ENCODE measurements at places on chromosomes 4 and X. TPM values are rescaled to one million over a fixed set of nuclear protein-coding genes. Genes with fewer than 3 reads are reported as not detected.
A peak's percentile ranks its signal among the peaks of the same experiment; 100 is the strongest.

DNA sequence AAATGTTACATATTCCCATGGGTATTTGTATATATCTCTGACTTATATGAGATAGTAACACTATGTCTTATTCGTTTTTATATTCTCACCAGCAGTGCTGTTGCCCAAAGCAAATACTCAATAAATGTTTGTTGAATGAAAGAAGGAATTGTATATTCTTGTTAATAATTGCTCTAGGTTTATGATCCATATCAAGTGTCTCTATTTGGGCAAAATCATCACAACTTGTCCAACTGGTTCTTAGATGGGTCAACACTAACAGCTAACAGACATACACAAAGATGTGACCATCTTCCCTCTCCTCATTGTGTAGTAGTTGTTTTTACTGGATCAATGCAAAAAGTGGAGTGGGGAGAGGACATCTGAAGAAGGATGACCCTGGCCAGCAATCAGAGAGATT is 6.6 kb upstream of the APLN start:
- H3K36me3 ChIP-seq = no peaks in the 10 kb centered on the region
- H3K4me3 ChIP-seq = no peak overlapping the region
- no peaks in the 10 kb centered on the region for H3K27me3 ChIP-seq
- DNase-seq = no peak

DNA sequence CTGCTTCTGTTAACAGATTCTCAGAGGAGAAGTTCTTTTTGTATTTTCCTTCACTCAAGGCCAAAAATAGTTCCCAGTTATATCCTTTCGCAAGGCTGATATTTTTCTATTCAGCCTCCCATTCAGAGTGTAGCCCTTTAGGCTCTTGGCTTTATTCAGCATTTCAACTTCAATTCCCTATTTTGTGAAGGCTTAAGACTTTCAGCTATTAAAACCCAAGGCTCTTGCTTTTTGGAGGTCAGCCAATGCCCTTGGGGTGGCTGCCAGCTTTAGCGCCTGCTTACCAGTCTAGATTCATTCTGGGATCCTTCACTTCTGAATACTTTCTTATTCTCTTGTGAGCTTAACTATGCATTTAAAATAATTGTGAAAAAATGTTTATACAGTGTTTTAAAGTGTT is 57.3 kb upstream of the ADGRA3 start:
- H3K27me3 ChIP-seq = no peaks in the 10 kb centered on the region
- H3K4me3 ChIP-seq = no peak overlapping the region
- H3K27ac ChIP-seq = no peak overlapping the region
- H3K4me1 ChIP-seq = no peaks in the 10 kb centered on the region

GRCh38 chrX:57528670-57529255 is 63.0 kb upstream of the ZXDB start:
- DNase-seq = no peak
- no peak overlapping the region for H3K4me3 ChIP-seq
- no peaks in the 10 kb centered on the region for H3K4me1 ChIP-seq
- H3K36me3 ChIP-seq = no peaks in the 10 kb centered on the region

DNA sequence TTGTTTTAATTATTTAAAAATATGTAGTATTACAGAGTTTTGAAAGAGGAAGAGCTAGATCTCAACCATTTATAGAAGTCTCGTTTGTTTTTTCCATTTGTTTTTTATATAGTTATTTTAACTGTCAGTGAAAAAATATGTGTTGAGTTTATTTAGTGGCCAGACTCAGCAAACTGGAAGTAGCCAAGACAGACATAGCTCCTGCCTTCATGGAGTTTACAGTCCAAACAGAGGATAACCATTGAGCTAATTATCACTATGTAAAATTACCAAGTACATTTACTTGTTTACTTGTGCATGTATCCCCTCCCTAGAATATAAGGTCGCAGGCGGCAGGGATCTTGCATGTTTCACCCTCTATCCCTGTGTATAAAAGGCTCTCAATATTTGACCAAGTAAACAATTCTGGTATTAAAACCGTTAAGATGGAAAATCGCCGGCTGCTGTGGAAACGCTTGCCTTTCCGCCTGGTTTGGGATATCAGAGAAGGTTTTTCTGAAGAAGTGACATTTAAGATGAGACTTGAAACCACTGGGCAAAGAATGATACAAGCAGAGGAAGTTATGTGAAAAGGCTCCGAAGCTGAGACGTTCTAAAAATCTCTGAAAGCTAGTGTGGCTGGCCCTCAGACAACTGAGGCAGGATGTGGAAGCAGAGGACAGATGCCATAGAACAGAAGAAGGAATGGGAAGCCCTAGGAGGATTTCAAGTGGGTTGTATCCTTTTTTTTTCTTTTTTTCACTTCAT is 1.3 kb upstream of the CCNI start:
- peak overlapping the region; percentile 99 for H3K27ac ChIP-seq
- H3K4me1 ChIP-seq = peaks cover 15% of the 10 kb centered on the region
- H3K27me3 ChIP-seq = no peaks in the 10 kb centered on the region
- DNase-seq = no peak

DNA sequence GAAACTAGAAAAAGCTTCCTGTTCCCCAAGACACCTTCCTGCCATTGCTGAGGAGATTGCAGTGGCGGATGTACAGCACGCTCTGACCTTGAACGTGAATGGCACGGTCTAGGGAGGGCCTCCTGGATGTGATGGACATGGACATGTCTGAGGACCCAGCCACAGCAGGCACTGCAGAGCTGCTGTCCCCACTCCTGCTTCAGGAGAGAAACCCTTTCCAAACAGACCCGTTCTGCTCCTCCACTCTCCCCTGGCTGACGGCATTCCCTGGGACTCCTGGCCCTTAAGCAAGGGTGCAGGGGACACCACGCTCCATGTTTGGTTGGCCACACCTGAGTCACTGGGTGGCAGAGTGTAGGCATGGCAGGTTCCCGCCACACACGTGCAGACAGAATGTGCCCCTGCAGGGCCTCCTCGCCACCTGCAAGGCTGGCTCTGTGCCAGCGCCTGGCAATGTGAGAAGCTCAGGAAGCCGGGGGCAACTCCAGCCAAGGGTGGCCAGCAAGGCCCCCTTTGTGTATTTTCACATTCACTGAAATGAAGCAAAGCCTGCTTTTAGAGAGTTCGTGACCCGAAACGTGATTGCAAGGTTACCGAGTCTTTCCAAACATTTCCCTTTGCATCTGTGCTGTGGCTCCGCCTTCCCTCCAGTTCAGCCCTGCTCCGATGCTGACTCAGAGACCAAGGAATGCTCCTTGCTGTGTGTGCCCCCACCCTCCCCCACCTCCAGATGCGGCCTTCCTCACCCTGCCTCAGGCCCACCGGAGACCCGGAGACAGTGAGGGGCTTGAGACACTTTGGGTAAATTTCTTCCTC is 46.1 kb downstream of the HTRA3 start:
- H3K27me3 ChIP-seq = no peaks in the 10 kb centered on the region
- no peak overlapping the region for H3K27ac ChIP-seq
- peak; percentile 81 for DNase-seq
- H3K4me3 ChIP-seq = no peak overlapping the region

DNA sequence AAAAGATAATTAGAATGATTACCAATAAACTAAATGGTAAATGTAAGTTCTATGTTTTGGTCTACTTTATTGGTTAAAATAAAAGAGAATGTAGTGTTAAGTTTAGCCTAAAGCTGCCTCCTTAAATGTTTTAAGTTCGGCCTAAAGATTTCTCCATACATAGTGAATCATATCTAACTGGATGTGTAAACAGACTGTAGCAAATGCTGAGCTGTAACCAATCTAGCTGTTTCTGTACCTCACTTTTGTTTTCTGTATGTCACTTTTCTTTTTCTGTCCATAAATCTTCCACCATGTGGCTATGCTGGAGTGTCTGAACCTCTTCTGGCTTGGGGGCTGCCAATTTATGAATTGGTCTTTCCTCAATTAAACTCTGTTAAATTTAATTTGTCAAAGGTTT is 121.2 kb downstream of the TBCK start:
- H3K4me3 ChIP-seq = no peak overlapping the region
- H3K4me1 ChIP-seq = no peaks in the 10 kb centered on the region
- no peak for DNase-seq
- peaks cover 13% of the 10 kb centered on the region for H3K36me3 ChIP-seq

GRCh38 chr4:73705056-73705432 is 35.3 kb upstream of the CXCL8 start:
- no peak for DNase-seq
- H3K4me3 ChIP-seq = no peak overlapping the region
- H3K27ac ChIP-seq = peak overlapping the region; percentile 52
- no peaks in the 10 kb centered on the region for H3K27me3 ChIP-seq

- no peaks in the 10 kb centered on the region for H3K4me1 ChIP-seq
- H3K27me3 ChIP-seq = no peaks in the 10 kb centered on the region
- DNase-seq = peak; percentile 60
- peak overlapping the region; percentile 39 for H3K4me3 ChIP-seq
- no peaks in the 10 kb centered on the region for H3K36me3 ChIP-seq
Measured at GRCh38 chrX:140766024-140766611, 56.6 kb downstream of the LINC00632 start.

- no peaks in the 10 kb centered on the region for H3K4me1 ChIP-seq
- no peaks in the 10 kb centered on the region for H3K27me3 ChIP-seq
- no peak for DNase-seq
- H3K4me3 ChIP-seq = no peak overlapping the region
Measured at GRCh38 chr4:186304866-186305505, 39.0 kb downstream of the F11 start.

DNA sequence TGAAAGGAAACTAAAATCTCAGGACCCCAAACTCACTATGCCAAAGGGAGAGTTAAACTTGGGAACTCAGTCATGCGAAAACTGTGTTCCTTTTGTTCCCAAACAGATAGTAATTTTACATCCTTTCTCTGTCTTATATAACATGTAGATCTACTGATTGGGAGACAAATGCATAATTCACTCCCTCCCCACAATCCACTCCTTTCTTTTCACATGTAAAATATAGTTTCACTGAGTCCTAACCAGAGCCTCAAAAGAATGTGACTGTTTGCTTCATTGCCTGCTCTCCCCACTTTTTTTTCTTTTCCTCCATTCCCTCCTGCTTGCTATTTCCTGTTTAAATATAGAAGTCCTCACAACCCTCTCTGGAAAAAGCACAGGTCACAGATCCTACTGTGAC is 699.3 kb upstream of the ADGRL3 start:
- no peak overlapping the region for H3K27ac ChIP-seq
- H3K27me3 ChIP-seq = no peaks in the 10 kb centered on the region
- no peak for DNase-seq
- H3K4me3 ChIP-seq = no peak overlapping the region

- DNase-seq = no peak
- no peaks in the 10 kb centered on the region for H3K36me3 ChIP-seq
- H3K4me1 ChIP-seq = no peaks in the 10 kb centered on the region
Measured at GRCh38 chrX:152588206-152588605, 49.5 kb upstream of the GABRQ start.

DNA sequence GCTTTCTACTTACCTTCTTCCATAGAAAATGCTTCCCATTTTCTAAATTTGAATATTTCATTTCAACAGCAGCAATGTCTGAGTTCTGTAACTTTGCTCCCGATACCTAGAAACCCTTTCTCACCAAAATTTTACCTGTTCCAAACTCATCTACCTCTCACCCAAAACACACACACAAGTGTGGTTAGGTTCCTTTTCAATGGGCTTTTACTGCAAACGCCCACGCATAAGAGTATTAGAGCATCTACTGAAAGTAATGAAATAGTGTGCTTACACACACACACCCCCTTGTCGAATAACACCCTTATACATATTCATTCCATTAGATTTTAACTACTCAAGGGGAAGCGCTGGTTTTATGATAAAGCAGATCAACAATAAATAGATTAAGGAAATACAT is 610.3 kb upstream of the AADAT start:
- H3K4me1 ChIP-seq = no peaks in the 10 kb centered on the region
- H3K27ac ChIP-seq = no peak overlapping the region
- no peaks in the 10 kb centered on the region for H3K27me3 ChIP-seq
- no peaks in the 10 kb centered on the region for H3K36me3 ChIP-seq

- no peaks in the 10 kb centered on the region for H3K36me3 ChIP-seq
- no peak overlapping the region for H3K27ac ChIP-seq
- H3K4me1 ChIP-seq = peaks cover 3% of the 10 kb centered on the region
- no peaks in the 10 kb centered on the region for H3K27me3 ChIP-seq
Measured at GRCh38 chr4:142379277-142380051, 466.6 kb downstream of the INPP4B start.

DNA sequence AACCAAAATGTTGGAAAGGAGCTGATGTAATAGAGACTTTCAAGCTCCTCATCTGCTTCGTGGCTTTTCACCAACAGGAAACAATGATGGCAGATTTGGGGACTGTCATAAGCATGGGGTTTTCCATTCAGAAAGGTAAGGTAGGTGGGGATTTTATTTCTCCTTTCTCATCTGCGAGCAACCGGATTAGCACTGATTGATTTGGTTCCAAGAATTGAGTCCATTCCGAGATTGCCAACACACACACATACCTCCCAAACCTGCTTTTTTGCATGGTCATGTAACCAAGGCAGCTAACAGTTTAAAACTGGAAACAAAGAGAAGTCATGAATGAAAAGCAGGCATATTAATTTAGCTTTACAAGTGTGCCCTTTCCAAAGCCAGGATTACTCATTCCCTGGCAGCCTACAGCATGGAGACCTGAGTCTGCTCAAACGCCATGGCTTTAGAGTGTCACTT is 63.0 kb upstream of the LNX1 start:
- no peaks in the 10 kb centered on the region for H3K36me3 ChIP-seq
- DNase-seq = no peak
- H3K27ac ChIP-seq = no peak overlapping the region
- H3K4me3 ChIP-seq = no peak overlapping the region

GRCh38 chr4:38842994-38843393 is 13.6 kb downstream of the TLR6 start:
- no peak overlapping the region for H3K4me3 ChIP-seq
- DNase-seq = no peak
- no peaks in the 10 kb centered on the region for H3K27me3 ChIP-seq
- H3K4me1 ChIP-seq = no peaks in the 10 kb centered on the region
- H3K36me3 ChIP-seq = no peaks in the 10 kb centered on the region
- no peak overlapping the region for H3K27ac ChIP-seq

- no peaks in the 10 kb centered on the region for H3K4me1 ChIP-seq
- H3K27ac ChIP-seq = no peak overlapping the region
- no peaks in the 10 kb centered on the region for H3K36me3 ChIP-seq
Measured at GRCh38 chr4:145387079-145387478, 94.6 kb upstream of the SMAD1 start.

- no peak overlapping the region for H3K27ac ChIP-seq
- DNase-seq = no peak
- H3K4me3 ChIP-seq = no peak overlapping the region
- H3K27me3 ChIP-seq = no peaks in the 10 kb centered on the region
- H3K4me1 ChIP-seq = no peaks in the 10 kb centered on the region
Measured at GRCh38 chr4:59960143-59960542, 1240.0 kb upstream of the ADGRL3 start.

- no peak overlapping the region for H3K27ac ChIP-seq
- H3K4me1 ChIP-seq = peaks cover 16% of the 10 kb centered on the region
- no peaks in the 10 kb centered on the region for H3K27me3 ChIP-seq
- no peaks in the 10 kb centered on the region for H3K36me3 ChIP-seq
Measured at GRCh38 chrX:107721318-107721717, 54.3 kb downstream of the TSC22D3 start.

- H3K4me3 ChIP-seq = no peak overlapping the region
- H3K4me1 ChIP-seq = no peaks in the 10 kb centered on the region
- DNase-seq = no peak
- no peaks in the 10 kb centered on the region for H3K27me3 ChIP-seq
Measured at GRCh38 chr4:95190751-95191436, 357.9 kb downstream of the UNC5C start.

The AFP gene
- not detected for total RNA-seq

The STBD1 gene
- total RNA-seq = 9.4 TPM

The FAM53A gene
- 2.8 TPM for total RNA-seq

The WDR19 gene
- 32.9 TPM for total RNA-seq

The SSX1 gene
- not detected for total RNA-seq

The UGT2A3 gene
- total RNA-seq = not detected

The SPATA4 gene
- not detected for total RNA-seq

The ATP8A1 gene
- 79.3 TPM for total RNA-seq

Data from upper lobe of right lung (tissue), 1 donor.